ENCODE measurements at places on chromosomes 2 and 18.
A peak's percentile ranks its signal among the peaks of the same experiment; 100 is the strongest.

DNA sequence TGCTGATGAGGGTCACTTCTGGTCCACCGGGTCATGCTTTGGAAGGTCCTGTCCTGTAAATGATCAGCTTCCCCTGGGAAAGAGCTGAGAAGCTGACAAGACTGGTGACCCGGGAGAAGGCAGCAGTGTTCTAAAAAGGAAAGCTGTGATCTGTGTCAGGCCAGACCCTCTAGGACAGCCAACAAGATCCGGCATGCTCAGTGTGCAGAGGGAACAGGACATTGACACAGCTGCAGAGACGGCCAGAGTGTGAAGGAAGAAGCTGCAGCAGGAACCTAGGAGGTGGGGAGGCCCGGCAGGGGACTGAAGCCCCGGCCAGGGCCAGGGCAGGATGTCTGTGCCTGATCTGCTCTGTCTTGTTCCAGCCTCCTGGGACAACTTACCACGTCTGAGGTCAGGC lies 372.7 kb upstream of the ID2 start:
- ATAC-seq: no peak

- no peak for ATAC-seq
Measured at GRCh38 chr2:226475650-226476049, 324.0 kb downstream of the IRS1 start.

DNA sequence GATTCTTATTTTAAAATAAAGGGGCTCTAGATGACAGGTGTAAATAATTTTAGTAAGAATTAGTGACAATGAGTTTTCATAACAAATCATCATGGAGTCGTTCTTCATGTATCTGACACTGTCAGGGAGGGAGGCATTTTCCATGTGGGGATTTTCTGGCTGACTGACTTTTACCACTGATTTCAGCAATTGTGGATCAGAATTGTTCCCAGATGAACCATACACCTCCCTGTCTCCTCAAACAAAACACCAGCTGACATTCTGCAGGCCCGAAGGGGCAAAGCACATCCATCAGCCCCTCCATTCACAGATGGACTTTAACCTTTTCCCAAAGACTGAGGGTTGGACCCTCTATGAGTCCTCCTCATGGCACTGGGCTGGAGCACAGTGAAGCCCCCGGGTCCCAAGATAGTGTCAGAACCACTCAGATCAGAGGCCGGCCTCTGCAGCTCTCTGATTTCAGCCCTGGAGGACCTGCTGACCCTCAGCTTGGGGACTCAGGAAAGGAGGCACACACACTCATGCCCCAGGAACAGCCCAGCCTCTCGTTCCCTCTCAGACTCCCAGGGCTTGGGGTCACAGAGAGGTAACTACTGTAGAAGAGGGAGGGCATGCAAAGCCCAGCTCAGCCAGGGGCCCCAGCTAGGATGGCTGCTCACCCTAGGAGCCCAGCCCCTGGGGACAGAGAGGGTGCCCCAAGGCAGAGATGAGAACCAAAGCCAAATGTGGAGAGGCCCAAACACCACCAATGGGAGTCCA lies 43.2 kb upstream of the LOXHD1 start:
- ATAC-seq: no peak

DNA sequence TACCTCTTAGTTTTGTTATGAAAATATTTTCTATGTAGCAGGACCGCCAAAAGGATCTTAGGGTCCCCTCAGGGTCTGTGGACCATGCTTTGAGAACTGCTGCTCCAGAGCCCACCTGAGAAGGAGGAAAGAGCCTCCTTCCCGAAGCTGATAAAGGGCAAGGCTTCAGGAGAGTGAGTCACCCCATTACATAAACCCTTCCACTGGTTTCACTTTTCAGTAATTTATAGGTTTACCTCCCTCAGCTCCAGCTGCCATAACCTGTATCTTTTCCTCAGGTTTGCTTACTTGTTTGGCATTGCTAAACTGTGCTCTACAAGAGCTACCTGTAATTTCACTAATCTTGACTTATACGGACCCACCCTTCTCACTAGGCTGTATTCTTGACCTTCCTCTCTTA lies 6.6 kb downstream of the TTLL4 start:
- ATAC-seq: no peak

DNA sequence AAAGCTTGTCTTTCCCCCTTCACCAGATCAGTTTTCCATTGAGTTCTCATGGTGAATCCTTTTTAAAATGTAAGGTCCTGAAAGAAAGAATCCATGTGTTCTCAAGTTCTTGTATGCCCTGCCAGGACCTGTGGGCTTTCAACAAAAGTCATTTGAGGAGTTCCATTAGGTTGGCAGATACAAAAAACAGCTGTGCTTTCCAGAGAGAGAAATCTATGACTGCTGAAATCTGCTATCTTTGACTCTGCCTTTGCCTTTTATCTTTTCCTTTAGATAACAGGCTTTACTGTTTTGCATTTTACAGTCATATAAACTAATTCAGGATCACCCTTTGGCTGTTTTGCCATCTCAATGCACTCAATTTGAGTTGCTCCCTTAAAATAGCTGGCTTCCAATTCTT lies 59.7 kb downstream of the CXCR4 start:
- ATAC-seq: no peak

DNA sequence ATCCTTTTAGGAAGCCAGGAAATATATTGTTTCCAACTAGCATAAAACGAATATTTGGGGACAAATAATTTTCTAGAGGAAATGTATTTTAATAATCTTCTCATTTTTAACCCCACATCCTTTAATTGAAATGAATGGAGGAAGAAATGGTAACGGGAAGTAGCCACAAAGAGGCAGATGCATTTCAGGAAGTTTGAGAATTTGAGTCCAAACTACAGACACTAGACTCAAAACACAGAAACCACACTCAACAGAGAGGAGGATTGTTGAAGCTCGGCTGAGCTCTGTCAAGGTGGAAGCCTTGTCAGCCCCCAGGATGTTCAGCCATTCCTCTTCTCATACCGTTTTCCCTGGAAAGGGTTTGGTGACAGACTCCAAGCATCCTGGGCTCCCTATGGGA lies 288.5 kb downstream of the NAPG start:
- ATAC-seq: no peak

DNA sequence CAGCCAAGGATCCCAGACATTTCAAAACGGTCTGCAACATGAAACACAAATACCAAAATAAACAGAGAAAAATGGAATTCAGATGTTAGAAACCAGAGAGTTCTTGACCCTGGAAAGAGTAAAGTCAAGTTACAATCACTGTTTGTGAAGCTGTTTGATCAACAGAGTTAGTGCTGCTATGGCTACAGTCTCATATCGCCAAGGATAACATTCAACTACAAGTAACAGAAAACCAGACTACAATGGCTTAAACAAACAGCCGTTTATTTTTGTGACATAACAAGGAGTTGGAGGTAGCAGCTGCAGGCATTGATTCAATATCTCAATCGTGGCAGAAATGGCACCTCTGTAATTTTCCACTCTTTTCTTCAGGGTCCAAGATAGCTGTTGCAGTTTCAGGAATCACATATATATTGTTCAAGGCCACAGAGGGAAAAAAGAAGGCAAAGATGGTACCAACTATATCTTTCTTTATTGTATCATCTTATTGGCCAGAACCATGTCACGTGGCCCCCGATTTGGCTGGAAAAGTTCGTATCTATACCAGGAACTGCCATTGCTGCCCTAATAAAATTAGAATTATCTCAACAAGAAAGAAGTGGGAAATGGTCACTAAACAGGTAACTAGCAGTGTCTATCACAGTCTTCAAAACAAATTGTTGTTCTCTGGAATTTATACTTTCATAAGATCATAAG lies 17.7 kb upstream of the HNRNPLL start:
- no peak for ATAC-seq

DNA sequence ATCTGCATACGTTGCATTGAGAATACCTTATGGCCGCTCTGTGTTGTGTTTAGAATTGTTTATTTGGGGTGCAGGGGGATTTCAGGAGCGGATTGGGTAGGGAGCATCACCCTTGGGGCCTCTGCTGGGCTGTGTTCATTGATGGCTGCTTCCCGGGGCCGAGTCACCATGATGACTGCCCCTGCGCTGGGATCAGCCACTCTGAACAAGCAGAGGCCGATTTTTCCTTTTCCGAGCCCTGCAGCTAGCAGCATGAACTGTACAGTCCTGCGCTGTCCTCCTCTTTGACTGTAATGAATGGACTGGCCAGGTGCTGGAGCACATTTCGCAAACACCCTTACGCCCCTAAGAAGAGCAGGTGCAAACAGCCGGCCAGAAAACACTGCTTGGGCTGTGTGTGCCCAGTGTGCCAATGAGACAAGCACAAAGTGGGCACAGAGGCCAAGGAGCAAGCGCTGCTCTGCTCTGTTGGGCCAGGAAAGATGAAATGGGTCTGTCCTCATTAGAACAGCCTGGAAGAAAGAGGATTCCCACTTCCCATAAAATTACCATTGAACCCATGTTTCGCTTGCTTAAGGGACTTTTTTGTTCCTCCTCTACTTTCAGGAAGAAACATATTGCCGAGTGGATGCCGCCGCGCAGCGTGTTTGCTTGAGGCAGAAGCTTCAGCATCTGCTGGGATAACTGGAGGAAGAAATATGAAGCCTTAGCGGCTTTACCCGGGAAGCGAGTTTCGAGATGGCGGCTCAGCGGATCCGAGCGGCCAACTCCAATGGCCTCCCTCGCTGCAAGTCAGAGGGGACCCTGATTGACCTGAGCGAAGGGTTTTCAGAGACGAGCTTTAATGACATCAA lies 82.7 kb downstream of the SH3BP4 start:
- ATAC-seq: no peak

- no peak for ATAC-seq
Measured at GRCh38 chr2:233430651-233431050, 76.4 kb downstream of the DGKD start.

DNA sequence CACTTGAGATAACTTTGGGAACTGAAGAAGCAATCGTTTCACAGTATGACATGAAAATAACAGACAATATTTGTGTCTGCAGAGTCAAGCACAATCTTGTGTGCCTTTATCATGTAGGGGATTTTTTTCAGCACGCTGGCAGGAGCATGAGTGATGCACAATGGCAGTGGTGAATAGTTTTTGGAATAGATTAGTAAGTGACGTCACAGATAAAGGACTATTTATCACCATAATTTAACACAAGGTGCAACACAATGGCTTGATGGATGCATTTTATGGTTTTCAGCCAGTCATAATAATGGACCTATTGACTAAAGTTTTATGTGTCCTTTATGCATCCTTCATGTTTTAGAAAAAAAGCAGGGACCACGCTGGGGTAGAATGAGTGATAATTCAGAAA lies 559.8 kb upstream of the FANCL start:
- no peak for ATAC-seq

DNA sequence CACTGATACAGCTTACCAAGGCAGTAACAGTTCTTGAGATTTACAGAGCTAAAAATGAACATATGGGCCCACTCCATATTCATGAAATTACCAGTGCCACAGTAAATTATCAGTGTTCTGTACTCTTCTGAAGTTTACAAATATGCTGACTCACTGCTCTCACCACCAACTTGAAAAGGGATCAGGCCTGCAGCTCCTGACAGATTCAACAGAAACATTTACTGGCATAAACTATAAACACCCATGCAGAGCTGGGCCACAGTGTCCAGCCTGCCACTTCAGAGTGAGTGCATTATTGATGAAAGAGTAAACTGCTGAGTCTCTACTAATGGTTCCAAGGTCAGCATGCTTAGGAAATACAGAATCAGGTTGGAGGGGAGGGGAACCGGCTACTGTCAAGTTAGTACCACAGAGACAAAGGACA lies 83.1 kb downstream of the FARSB start:
- no peak for ATAC-seq

DNA sequence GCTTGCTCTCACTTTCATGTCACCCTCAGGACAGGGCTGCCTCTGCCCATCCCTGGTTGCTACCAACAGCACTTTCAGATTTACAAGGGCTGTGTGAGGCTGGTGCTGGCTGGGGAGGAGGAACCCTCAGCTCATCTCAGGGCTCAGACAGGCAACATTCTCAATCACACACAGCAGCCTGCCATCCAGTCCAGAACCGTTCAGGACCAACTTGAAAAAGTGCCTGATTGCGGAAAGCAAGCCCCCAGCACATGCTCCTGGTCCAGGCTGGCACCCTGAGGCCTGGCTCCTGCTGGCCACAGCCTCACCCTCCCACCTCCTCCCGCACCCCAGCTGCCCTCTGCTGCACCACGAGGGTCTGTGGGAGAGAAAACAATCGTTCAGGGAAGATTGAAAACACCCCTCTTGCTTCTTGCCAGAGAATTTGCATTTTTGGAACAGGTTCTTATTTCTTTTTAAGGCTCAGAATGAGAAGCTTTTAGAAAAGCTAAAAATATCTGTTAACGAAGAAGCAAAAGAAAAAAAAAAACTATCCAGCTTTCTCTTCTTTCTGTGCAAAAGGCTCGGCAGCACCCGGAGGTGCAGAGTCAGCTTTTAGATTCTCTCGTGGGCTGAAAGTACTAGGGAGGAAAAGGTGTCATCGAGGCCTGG lies 403.8 kb upstream of the ID2 start:
- no peak for ATAC-seq

DNA sequence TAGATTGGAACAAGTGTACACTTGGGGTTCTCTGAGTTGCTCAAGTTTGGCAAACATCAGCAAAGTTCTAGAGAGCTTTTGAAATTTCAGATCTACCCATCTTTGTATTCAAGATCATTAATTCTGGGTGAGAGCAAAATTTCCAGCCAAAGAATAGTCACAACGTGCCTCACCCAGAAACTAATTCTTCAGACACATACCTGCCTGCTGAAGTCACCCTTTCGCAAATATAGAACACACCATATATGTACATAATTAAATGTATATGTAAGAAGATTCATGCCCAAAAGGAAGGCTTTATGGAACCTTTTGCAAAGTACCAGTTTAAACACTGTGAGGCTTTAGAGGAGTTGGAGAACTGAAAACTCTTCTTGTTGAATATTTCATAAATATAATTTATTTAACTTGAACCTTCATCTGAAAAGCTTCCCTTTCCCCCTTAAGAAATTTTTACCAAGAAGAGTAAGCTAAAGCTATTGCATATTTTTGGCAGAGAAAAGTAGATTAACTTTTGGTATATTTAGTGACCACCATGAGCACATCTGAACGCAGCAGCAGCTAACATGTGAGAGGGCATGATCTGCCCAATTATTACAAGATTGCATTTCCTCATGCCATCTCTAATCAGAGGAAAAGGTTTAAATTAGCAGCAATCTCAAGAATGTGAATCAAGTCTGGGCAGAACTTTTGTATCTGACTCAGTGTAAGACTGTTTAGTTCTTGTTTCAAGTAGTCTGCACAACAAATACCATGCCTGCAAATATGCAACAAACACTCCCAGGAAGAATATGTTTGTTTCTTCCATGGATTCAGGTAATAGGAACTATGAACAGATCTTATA lies 8.2 kb downstream of the RND3 start:
- no peak for ATAC-seq

DNA sequence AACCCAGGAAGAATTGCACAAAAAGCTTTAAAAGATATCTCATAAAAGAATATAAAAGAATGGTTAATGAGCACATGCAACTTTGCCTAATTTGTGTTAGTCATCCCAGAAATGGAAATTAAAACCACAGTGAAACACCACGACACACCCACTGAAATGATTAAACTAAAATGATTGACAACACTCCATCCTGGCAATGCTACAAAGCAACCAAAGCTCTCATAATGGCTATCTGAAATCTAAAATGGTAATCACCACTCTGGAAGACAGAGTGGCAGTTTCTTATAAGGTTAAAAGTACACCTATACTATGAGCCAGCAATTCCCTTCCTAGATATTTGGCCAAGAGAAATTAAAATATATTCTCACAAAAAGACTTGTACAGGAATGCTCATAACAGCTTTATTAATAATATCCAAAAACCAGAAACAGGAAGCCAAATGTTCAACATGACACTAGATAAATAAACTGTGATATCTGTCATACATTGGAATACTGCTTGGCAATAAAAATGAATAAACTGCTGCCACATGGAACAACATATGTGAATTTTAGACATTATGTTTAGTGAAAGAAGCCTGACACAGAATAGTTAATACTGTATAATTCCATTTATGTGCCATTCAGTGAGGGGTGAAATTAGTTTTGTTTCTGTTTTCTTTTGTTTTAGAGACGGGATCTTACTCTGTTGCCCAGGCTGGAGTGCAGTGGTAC lies 105.3 kb upstream of the BCL2L11 start:
- peak; percentile 48 for ATAC-seq

Data from activated CD4-positive, CD25-positive, alpha-beta regulatory T cell treated with anti-CD3 and anti-CD28 coated beads, Interleukin-2, amount 50 U/mL, for 24 hours (primary cell).